ENCODE measurements at places on chromosomes 6 and 20. TPM values are rescaled to one million over a fixed set of nuclear protein-coding genes. Genes with fewer than 3 reads are reported as not detected.
A peak's percentile ranks its signal among the peaks of the same experiment; 100 is the strongest.

DNA sequence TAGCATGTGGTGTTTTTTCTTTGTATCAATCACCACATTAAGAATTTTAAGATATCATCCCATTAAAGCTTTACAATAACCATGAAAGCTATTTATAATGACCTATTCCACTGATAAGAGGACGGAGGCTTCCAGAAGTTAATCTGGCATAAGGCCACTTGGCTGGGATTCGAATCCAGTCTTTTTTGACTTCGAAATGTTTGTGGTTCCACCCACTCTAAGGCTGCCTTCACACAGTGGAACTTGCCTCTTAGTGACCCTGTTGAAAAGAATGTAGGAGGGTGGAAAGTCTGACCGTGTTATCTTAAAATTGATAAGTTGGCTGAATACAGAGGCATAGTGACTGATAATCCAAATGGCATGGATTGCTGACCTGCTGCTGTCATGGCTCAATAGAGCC is 959.7 kb downstream of the KIF16B start:
- no peaks in the 10 kb centered on the region for H3K27me3 ChIP-seq
- no peak overlapping the region for H3K4me3 ChIP-seq
- DNase-seq = no peak
- no peak overlapping the region for H3K27ac ChIP-seq

AKAP12 gene
- total RNA-seq = 102 TPM

DNA sequence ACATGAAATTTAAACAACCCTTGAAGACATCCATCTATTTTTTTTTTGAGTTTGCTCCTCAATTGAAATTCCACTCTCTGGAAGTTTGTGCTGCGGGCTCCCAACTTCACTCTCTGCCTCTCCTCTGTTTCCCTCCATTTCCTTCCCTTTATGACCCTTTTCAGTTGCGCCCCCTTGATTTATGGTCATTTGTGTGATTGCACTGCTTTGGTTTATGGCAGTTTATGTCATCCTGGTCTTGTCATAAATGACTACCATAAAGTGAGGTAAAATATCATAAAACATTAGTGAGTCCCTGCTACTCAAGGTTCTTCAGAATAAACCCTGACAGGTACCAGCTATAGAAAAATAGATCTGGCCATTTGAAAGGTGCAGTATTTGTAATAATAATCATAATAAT is 348.3 kb upstream of the ZFP64 start:
- no peaks in the 10 kb centered on the region for H3K36me3 ChIP-seq
- H3K27ac ChIP-seq = no peak overlapping the region
- H3K4me3 ChIP-seq = no peak overlapping the region
- H3K4me1 ChIP-seq = no peaks in the 10 kb centered on the region
- H3K27me3 ChIP-seq = no peaks in the 10 kb centered on the region
- no peak for DNase-seq

DNA sequence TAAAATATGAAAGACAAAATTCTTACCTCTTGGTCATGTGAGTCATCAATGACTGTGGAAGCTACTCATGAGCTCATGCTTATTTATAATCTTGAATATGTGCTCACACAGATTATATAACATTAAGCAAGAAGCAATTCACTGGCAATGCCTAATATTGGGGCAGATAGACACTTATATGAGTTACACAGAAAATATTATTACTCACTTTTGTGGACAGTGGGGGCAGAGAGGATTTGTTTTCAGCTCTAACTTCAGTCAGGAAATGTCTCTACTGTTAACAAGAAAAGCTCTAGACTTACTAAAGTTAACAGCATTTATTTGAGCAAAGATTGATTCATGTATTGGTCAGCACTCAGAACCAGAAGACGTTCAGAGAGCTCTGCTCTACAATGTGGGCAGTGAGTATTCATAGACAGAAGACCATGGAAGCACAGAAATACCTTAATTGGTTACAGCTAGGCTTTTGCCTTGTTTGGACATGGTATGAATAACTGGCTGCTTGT is 85.8 kb upstream of the AHI1 start:
- no peak overlapping the region for H3K4me3 ChIP-seq
- H3K36me3 ChIP-seq = no peaks in the 10 kb centered on the region
- no peak overlapping the region for H3K27ac ChIP-seq
- H3K4me1 ChIP-seq = peaks cover 12% of the 10 kb centered on the region
- no peaks in the 10 kb centered on the region for H3K27me3 ChIP-seq

DNA sequence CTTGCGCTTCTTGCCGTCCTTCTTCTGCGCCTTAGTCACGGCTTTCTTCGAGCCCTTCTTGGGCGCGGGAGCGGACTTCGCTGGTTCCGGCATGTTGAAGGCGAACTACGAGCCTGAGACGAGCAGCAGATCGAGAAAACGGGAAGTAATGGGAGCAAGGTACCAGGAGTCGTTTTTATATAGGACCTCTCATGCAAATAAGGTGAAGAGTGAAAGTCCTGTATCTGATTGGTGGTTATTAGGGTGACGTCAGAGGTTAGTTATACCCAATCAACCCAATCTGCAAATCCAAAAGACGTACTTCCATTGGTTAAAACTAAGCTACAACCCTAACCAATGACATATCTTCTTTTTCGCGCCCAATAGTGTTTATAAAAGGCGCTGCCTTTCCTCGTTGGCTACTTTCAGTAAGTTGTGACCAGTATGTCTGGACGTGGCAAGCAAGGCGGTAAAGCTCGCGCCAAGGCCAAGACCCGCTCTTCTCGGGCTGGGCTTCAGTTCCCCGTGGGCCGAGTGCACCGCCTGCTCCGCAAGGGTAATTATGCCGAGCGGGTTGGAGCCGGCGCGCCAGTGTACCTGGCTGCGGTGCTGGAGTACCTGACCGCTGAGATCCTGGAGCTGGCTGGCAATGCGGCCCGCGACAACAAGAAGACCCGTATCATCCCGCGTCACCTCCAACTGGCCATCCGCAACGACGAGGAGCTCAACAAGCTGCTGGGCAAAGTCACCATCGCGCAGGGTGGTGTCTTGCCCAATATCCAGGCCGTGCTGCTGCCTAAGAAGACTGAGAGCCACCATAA is 100.6 kb upstream of the PRSS16 start:
- no peaks in the 10 kb centered on the region for H3K36me3 ChIP-seq
- H3K27me3 ChIP-seq = no peaks in the 10 kb centered on the region
- H3K4me1 ChIP-seq = peaks cover 20% of the 10 kb centered on the region
- peak overlapping the region; percentile 90 for H3K27ac ChIP-seq
- peak overlapping the region; percentile 62 for H3K4me3 ChIP-seq

- H3K27ac ChIP-seq = no peak overlapping the region
- no peak overlapping the region for H3K4me3 ChIP-seq
- no peaks in the 10 kb centered on the region for H3K27me3 ChIP-seq
- DNase-seq = no peak
- H3K36me3 ChIP-seq = no peaks in the 10 kb centered on the region
Measured at GRCh38 chr20:34843421-34843820, 18.0 kb upstream of the NCOA6 start.

ACTL10 gene
- total RNA-seq = 3.9 TPM

- H3K4me3 ChIP-seq = no peak overlapping the region
- H3K4me1 ChIP-seq = no peaks in the 10 kb centered on the region
- no peak overlapping the region for H3K27ac ChIP-seq
- no peaks in the 10 kb centered on the region for H3K27me3 ChIP-seq
- no peaks in the 10 kb centered on the region for H3K36me3 ChIP-seq
Measured at GRCh38 chr6:12229332-12229731, 60.8 kb upstream of the EDN1 start.

DNA sequence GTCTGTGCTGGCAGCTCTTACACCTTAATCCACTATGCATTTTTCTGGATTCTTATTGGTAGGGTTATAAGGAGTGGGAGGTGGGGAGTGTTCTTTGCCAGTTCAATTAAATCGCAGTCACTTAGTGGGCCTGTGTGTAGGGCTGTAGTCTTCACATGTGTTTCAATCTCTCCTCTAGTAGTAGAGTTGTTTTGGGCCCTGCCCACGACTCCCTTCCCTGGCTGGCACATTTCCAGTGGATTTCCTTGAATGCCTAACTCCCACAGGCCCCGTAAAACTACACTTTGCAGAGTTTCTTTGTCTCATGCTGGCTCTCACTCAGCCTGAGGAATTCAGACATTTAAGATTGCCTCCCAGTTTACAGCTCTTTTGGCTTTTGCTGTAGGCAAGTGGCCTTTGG is 414.0 kb upstream of the OPRM1 start:
- H3K4me1 ChIP-seq = no peaks in the 10 kb centered on the region
- H3K4me3 ChIP-seq = no peak overlapping the region
- DNase-seq = peak; percentile 64
- no peaks in the 10 kb centered on the region for H3K27me3 ChIP-seq
- no peaks in the 10 kb centered on the region for H3K36me3 ChIP-seq

MAP7 gene
- 24.5 TPM for total RNA-seq

DNA sequence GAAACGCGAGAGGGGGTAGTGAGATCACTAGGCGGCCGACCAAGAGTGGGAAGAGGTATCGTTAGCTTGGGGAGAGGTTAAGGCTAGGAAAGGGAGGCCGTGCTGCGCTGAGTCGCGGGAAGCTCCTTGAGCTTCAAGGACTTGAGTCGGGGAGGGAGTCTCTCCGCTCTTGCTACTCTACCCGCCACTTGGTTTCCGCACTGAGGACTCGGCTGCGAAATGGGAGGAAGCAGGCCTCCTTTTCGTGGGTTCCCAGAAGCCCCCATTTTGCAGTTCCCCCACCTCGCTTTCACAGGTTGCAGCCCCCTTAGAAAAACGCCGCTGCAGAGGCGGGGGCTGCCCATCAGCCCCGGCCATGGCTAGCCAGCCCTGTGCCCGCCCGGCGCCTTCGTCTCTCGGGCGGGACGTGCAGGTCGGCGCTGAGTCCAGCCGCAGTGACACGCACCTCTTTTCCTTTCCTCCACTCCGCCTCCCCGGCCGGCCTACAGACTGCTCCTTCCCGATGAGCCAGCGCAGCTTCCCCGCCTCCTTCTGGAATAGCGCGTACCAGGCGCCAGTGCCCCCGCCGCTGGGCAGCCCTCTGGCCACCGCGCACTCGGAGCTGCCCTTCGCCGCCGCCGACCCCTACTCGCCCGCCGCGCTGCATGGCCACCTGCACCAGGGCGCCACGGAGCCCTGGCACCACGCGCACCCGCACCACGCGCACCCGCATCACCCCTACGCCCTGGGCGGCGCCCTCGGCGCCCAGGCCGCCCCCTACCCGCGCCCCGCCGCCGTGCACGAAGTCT is 4.9 kb downstream of the VGLL2 start:
- no peaks in the 10 kb centered on the region for H3K36me3 ChIP-seq
- peaks cover 17% of the 10 kb centered on the region for H3K4me1 ChIP-seq
- H3K4me3 ChIP-seq = no peak overlapping the region
- DNase-seq = peak; percentile 8
- peaks cover 29% of the 10 kb centered on the region for H3K27me3 ChIP-seq

- no peak overlapping the region for H3K4me3 ChIP-seq
- no peaks in the 10 kb centered on the region for H3K4me1 ChIP-seq
- H3K27me3 ChIP-seq = no peaks in the 10 kb centered on the region
- no peak overlapping the region for H3K27ac ChIP-seq
- no peak for DNase-seq
Measured at GRCh38 chr6:112665815-112666214, 318.7 kb downstream of the RFPL4B start.

GRCh38 chr20:46994341-46994740 is 99.7 kb downstream of the EYA2 start:
- no peak overlapping the region for H3K4me3 ChIP-seq
- peaks cover 70% of the 10 kb centered on the region for H3K4me1 ChIP-seq
- no peak overlapping the region for H3K27ac ChIP-seq
- no peak for DNase-seq
- no peaks in the 10 kb centered on the region for H3K27me3 ChIP-seq

DNA sequence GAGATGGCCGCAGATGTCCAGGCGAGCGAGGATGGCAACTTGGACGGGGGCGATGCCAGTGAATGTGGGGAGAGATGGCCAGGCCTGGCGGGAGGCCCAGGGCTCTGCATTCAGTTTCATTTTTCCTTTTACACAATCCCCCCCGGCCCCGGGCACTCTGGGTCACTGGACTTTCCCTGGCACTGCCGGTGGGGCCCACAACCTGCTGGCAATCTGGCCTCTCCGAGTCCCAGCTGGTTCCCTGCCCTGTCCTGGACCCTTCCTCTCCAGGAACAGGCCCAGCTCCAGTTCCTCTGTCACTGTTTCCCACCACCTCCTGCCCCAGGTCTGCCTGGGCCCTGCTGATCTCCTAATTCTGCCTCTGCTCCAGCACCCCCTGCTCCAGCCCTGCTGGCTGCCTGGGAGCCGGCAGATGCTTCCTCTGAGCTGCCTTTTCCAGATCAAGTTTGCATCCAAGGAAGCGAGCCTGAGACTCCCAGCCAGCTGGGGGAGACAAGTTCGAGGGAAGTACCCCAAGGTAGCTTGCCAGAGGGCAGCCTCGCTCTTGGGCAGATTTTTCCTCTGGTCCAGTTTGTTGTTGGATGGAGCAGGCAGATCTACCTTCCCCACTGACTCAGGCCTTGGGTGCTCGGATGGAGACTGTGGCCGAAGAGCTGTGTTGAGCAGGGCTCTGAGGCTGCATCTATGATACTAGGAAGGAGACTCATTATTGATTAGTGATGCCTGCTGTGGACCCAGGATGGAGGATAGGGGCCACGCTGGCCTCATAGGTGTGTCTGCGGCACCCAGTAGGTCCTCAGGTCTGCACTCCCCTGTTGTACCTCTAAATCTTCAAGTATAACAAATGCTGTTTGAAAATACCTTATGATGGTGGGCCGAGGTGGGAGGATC is 83.2 kb downstream of the CEBPB start:
- H3K27me3 ChIP-seq = no peaks in the 10 kb centered on the region
- H3K4me1 ChIP-seq = peaks cover 43% of the 10 kb centered on the region
- DNase-seq = no peak
- no peak overlapping the region for H3K4me3 ChIP-seq

DNA sequence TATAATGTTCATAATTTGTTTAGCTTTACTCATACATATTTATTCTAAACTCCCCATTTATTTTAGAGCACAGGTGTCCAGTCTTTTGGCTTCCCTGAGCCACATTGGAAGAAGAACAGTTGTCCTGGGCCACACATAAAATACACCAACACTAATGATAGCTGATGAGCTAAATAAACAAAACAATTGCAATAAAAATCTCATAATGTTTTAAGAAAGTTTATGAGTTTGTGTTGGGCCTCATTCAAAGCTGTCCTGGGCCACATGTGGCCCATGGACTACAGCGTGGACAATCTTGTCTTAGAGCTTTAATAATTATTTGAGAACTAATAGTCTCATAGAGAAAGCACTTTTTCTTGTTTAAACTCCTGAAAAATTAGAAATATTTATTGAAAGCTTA is 131.3 kb downstream of the MYO6 start:
- H3K4me3 ChIP-seq = no peak overlapping the region
- no peak for DNase-seq
- H3K27ac ChIP-seq = no peak overlapping the region
- no peaks in the 10 kb centered on the region for H3K36me3 ChIP-seq
- H3K4me1 ChIP-seq = no peaks in the 10 kb centered on the region

DNA sequence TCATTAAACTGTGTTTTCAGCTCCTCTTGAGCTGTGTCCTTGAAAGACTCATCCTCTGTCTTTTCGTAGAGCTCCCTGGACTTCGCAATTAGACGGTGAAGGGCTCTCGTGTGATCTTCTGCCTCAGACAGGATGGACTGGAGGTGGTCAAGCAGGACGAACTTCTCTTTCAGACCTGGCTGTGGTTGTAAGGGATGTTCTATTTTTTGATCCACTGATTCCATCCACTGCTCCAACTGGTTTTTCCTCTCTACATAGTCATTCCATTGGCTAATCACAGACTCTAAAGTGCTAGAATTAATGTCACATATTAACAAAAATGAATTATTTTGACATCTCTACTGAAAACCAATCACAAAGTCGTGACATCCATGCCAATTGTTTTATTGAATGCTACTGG is 250.1 kb downstream of the SYNE1 start:
- peaks cover 20% of the 10 kb centered on the region for H3K36me3 ChIP-seq
- peak overlapping the region; percentile 15 for H3K27ac ChIP-seq
- DNase-seq = no peak
- no peak overlapping the region for H3K4me3 ChIP-seq
- H3K4me1 ChIP-seq = peaks cover 9% of the 10 kb centered on the region

SNRPB2 gene
- 42.0 TPM for total RNA-seq

- H3K4me3 ChIP-seq = no peak overlapping the region
- no peak overlapping the region for H3K27ac ChIP-seq
- DNase-seq = no peak
- no peaks in the 10 kb centered on the region for H3K36me3 ChIP-seq
Measured at GRCh38 chr20:9114709-9115108, 45.8 kb downstream of the PLCB4 start.
